ENCODE measurements at places on chromosomes 1 and 21. TPM values are rescaled to one million over a fixed set of nuclear protein-coding genes. Genes with fewer than 3 reads are reported as not detected.

GRCh38 chr1:61515096-61515495, 209.8 kb downstream of the TM2D1 start:
- no peak for DNase-seq
- H3K36me3 ChIP-seq: no peaks in the 10 kb centered on the region
- no peak overlapping the region for H3K27ac ChIP-seq
- no peak overlapping the region for H3K4me3 ChIP-seq
- H3K27me3 ChIP-seq: no peaks in the 10 kb centered on the region

- H3K27ac ChIP-seq: peak overlapping the region; percentile 81
- peak overlapping the region; percentile 73 for H3K4me3 ChIP-seq
- H3K36me3 ChIP-seq: peaks cover 3% of the 10 kb centered on the region
- H3K27me3 ChIP-seq: no peaks in the 10 kb centered on the region
- H3K4me1 ChIP-seq: peaks cover 12% of the 10 kb centered on the region
- peak; percentile 71 for DNase-seq
Observed at GRCh38 chr1:42682739-42683531, 717 bp downstream of the YBX1 start.

GRCh38 chr1:84031802-84032327, 32.9 kb upstream of the TTLL7 start:
- DNase-seq: no peak
- no peak overlapping the region for H3K4me3 ChIP-seq
- peaks cover 6% of the 10 kb centered on the region for H3K27me3 ChIP-seq
- no peak overlapping the region for H3K27ac ChIP-seq
- no peaks in the 10 kb centered on the region for H3K4me1 ChIP-seq

DNA sequence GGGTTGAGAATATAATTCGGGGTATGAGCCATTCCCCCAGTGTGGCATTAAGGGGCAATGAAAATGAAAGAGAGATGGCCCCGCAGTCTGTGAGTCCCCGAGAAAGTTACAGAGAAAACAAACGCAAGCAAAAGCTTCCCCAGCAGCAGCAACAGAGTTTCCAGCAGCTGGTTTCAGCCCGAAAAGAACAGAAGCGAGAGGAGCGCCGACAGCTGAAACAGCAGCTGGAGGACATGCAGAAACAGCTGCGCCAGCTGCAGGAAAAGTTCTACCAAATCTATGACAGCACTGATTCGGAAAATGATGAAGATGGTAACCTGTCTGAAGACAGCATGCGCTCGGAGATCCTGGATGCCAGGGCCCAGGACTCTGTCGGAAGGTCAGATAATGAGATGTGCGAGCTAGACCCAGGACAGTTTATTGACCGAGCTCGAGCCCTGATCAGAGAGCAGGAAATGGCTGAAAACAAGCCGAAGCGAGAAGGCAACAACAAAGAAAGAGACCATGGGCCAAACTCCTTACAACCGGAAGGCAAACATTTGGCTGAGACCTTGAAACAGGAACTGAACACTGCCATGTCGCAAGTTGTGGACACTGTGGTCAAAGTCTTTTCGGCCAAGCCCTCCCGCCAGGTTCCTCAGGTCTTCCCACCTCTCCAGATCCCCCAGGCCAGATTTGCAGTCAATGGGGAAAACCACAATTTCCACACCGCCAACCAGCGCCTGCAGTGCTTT, 9.4 kb downstream of the PROX1 start:
- H3K27ac ChIP-seq: no peak overlapping the region
- H3K4me3 ChIP-seq: no peak overlapping the region
- H3K36me3 ChIP-seq: no peaks in the 10 kb centered on the region
- DNase-seq: no peak
- H3K27me3 ChIP-seq: no peaks in the 10 kb centered on the region

DNA sequence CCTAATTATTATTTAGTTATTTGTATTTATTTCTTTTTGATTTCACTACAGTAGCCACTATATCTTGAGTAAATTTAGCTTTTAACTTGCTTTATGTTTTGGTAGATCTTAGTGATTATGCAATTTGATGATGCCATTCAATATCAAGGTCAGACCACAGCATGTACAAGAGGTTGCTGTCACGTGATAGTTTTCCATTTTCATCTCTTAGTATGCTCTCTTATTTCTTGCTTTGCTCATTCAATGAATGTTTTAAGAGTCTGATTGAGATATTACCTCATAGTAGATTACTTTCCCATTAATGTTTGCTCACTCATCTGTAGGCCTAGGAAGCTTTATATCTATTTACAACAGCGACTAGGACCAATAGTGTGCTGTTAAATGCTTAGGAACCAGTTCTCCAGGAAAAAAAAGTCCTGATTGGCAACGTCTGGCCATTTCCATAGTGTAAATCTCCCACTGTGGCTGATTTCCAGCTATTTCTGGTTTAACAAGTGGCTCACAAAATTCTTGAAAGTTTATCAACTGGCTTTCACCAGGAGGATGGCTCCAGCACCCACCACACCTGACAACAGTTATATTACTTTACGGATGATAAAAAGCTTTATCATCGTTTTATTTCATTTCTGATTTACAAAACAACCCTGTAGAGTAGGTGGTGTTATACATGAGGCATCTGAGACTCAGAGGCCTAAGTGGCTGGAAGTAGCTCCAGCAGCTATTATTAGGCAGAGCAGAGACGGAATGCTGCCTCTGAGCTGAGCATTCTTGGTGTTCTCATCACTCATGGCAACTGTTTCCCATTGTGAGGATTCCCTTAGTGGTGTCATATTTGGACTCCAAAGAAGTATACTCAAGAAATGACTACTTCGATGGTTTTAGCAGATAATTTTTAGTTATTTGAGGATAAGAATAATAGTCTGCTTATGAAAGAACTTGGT, 235.2 kb downstream of the DISC1 start:
- H3K27ac ChIP-seq: no peak overlapping the region
- H3K4me3 ChIP-seq: no peak overlapping the region
- DNase-seq: peak; percentile 73
- H3K4me1 ChIP-seq: no peaks in the 10 kb centered on the region
- H3K36me3 ChIP-seq: no peaks in the 10 kb centered on the region

DNA sequence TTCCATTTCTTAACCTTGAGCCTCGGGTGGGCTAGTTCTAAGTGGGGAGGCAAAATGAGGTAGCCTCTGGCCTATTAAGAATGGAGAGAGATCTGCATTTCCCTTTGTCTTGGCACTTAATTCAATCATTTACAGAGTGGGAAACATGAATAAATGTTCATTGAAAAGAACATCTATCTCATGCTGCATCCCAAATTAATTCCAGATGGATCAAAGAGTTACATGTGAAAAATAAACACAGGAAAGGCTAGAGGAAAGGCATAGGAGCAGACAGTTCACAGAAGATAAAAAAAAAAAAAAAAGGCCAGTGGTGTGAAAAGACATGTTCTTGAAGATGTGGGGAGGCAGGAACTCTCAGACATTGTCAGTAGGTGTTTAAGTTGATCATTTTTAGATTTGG, 35.7 kb upstream of the EPS8L3 start:
- no peak for DNase-seq
- H3K4me1 ChIP-seq: peaks cover 9% of the 10 kb centered on the region
- H3K4me3 ChIP-seq: no peak overlapping the region
- no peak overlapping the region for H3K27ac ChIP-seq
- H3K27me3 ChIP-seq: no peaks in the 10 kb centered on the region
- H3K36me3 ChIP-seq: no peaks in the 10 kb centered on the region

DNA sequence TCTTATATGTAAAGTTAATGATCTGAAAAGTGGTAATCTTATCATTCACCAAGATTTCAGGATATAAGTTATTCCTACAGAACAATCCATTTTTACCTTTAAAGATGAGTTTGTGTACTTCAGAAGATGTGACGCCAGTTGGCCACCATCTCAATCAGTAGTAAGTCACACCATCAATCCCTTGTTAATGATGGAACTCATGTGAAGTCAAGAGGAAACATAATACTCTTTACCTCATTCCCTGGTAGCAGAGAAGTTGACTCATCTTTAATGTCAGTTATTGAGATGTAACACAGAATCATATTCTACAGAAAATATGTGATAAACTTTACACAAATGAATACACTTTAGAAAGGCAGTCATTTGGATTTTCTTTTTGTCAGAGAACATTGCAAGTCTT, 38.2 kb downstream of the MRPL39 start:
- H3K36me3 ChIP-seq: peaks cover 2% of the 10 kb centered on the region
- H3K4me1 ChIP-seq: peaks cover 2% of the 10 kb centered on the region
- H3K27ac ChIP-seq: no peak overlapping the region
- H3K27me3 ChIP-seq: no peaks in the 10 kb centered on the region
- peak; percentile 32 for DNase-seq

- H3K27me3 ChIP-seq: no peaks in the 10 kb centered on the region
- no peak overlapping the region for H3K4me3 ChIP-seq
- no peaks in the 10 kb centered on the region for H3K36me3 ChIP-seq
- no peak for DNase-seq
- H3K27ac ChIP-seq: no peak overlapping the region
Observed at GRCh38 chr1:37519613-37520012, 5.0 kb upstream of the MEAF6 start.

DNA sequence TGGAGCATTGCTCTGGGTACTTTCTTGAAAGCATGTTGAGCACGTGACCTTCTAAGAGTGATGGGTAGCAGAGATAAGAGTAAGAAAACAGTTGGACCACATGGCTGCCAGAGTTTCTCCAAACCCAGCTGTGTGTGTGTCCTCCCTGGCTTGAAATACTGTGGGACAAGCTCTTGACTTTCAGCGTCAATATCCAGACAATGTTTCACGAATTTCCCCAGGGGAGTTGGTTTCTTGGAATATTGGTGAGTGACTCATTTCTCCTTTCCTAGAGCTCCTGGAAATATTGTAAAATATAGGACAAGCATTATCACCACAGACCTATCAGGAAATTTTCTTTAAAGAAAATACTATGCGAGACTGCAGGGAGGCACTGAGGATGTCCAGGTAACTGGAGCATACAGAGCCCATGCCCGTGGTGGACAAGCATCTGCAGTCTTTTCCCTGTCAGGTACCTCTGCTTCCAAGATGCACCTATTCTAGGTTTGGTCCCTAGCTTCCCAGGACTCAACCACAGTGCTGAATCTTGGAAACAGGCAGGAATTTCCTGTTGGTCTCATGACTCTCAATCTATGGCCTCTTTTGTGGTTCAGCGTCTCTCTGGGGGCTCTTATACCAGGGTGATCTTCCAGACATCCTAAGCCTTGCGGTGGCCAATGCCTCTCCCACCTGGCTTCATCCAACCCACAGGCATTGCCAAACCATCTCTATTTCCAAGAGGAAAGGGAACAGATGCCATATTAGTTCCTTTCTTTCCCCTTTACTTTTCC, 67.4 kb downstream of the KCNJ6 start:
- no peaks in the 10 kb centered on the region for H3K36me3 ChIP-seq
- no peak overlapping the region for H3K4me3 ChIP-seq
- no peaks in the 10 kb centered on the region for H3K27me3 ChIP-seq
- peaks cover 26% of the 10 kb centered on the region for H3K4me1 ChIP-seq

- no peak for DNase-seq
- H3K27ac ChIP-seq: no peak overlapping the region
- no peaks in the 10 kb centered on the region for H3K27me3 ChIP-seq
- peaks cover 22% of the 10 kb centered on the region for H3K4me1 ChIP-seq
- no peak overlapping the region for H3K4me3 ChIP-seq
Observed at GRCh38 chr1:6266641-6267040, 5.7 kb upstream of the GPR153 start.

GRCh38 chr1:233710031-233710430, 96.1 kb downstream of the KCNK1 start:
- no peak overlapping the region for H3K4me3 ChIP-seq
- H3K4me1 ChIP-seq: no peaks in the 10 kb centered on the region
- no peaks in the 10 kb centered on the region for H3K36me3 ChIP-seq
- no peaks in the 10 kb centered on the region for H3K27me3 ChIP-seq
- no peak overlapping the region for H3K27ac ChIP-seq

- H3K4me3 ChIP-seq: no peak overlapping the region
- no peaks in the 10 kb centered on the region for H3K36me3 ChIP-seq
- no peak overlapping the region for H3K27ac ChIP-seq
- no peaks in the 10 kb centered on the region for H3K27me3 ChIP-seq
- no peaks in the 10 kb centered on the region for H3K4me1 ChIP-seq
Observed at GRCh38 chr1:237740846-237741245, 149.9 kb downstream of the ZP4 start.

DNA sequence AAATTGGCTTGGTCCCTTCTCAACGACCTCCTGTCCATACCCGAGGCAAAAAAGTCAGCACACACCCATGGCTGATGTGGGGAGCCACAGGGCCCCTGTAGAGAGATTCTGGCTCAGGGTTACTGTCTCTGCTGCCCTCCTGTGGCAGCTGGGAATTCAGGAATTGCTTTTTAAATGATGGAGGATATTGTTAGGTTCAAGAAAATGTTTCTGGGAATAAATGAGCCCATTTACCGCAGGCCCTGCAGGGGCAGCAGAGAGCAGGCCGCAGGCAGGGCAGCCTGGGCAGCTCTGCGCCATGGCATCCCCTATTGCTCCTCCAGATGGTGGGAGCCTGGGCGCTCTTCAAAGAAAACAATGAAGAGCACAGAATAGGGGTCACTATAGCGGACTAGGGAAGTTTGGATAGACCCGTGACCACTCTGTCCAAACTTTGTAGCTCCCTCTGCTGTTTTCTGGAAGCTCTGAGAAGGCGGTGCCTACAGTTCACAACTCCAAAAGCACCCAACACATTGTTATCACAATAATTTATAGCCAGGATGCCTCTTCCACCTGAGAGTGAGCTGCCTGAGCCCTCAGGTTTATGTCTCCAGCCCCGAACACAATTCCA, 201.1 kb downstream of the BACH1 start:
- no peak overlapping the region for H3K27ac ChIP-seq
- peak; percentile 13 for DNase-seq
- no peaks in the 10 kb centered on the region for H3K27me3 ChIP-seq
- H3K4me3 ChIP-seq: no peak overlapping the region
- H3K36me3 ChIP-seq: no peaks in the 10 kb centered on the region

GRCh38 chr1:91584878-91585277, 84.2 kb downstream of the CDC7 start:
- no peak overlapping the region for H3K4me3 ChIP-seq
- no peaks in the 10 kb centered on the region for H3K36me3 ChIP-seq
- no peak overlapping the region for H3K27ac ChIP-seq
- H3K4me1 ChIP-seq: peaks cover 13% of the 10 kb centered on the region

DNA sequence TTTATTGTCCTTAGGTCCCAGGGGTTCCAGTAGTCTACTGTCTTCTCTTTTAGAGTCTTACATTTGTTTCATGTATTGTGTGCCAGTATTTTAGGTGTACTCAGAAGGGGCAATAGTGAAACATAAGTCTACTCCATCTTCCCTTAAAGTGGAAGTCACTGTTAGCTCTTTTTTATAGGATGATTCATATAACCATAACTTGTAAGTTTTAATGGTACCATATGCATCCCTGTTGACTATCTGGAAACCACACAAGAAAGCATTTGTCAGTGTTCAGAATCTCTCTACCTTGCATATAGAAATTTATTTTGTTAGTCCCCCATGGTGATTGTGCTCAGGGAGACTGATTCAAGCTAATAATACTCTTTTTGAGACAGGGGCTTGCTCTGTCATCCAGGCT, 149.9 kb downstream of the HS2ST1 start:
- H3K4me1 ChIP-seq: no peaks in the 10 kb centered on the region
- no peak overlapping the region for H3K4me3 ChIP-seq
- DNase-seq: no peak
- H3K27ac ChIP-seq: no peak overlapping the region
- no peaks in the 10 kb centered on the region for H3K36me3 ChIP-seq

The BSND gene
- not detected for total RNA-seq

The PLA2G2F gene
- total RNA-seq: not detected

The TNNI3K gene
- total RNA-seq: 0.66 TPM

The TNFAIP8L2 gene
- total RNA-seq: not detected

The CLEC20A gene
- not detected for total RNA-seq

The BTBD19 gene
- 5.0 TPM for total RNA-seq

The GJA9 gene
- not detected for total RNA-seq

The CHI3L2 gene
- total RNA-seq: 1.5 TPM

The ITLN2 gene
- not detected for total RNA-seq

The HMCN1 gene
- total RNA-seq: 12.3 TPM

The HHAT gene
- 2.3 TPM for total RNA-seq

The RIPPLY3 gene
- total RNA-seq: not detected

The NT5C1A gene
- total RNA-seq: not detected

The C1orf185 gene
- total RNA-seq: not detected
